ENCODE measurements at places on chromosomes 12 and 14.

- no peak for DNase-seq
Observed at GRCh38 chr14:95518045-95518751, 1.7 kb upstream of the SYNE3 start.

DNA sequence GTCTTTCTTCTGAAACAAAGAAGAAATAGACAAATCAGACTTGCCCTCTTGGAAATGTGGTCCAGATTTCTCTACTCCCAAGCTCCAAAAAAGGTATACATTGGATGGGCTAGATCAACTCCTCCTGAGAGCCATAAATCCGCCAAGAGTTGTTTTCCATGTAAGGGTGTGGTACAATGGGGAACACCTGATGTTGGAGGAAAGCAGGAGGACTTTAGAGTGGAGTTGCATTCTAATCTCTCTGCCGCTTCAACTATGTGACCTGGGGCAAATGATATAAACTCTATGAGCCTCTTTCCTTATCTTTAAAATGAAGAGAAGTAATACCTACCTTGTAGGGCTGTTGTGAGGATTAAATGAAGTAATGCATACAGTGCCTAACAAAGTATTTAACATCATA is 101.6 kb downstream of the RMST start:
- no peak for DNase-seq

- DNase-seq, result peak; percentile 73
Observed at GRCh38 chr14:50830932-50831725, at the start of gene NIN. NIN (minus strand) TSS chr14:50831162; CDS start chr14:50822056, 9,106 bp downstream.

- no peak for DNase-seq
Observed at GRCh38 chr12:116284396-116284795, 6.9 kb upstream of the MED13L start.

DNA sequence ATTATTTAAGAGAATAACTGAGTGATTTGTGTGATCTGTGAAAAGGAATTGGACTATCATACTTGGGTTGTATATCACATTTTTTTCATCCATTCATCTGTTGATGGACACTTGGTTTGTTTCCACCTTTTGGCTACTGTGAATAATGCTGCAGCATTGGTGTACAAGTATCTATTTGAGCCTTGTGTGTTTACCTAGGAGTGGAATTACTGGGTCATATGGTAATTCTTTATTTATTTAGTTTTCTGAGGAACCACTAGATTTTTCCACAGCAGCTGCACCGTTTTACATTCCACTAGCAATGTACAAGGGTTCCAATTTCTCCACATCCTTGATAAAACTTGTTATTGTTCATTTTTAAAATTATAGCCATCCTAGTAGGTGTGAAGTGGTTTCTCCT is 56.1 kb downstream of the APAF1 start:
- no peak for DNase-seq

DNA sequence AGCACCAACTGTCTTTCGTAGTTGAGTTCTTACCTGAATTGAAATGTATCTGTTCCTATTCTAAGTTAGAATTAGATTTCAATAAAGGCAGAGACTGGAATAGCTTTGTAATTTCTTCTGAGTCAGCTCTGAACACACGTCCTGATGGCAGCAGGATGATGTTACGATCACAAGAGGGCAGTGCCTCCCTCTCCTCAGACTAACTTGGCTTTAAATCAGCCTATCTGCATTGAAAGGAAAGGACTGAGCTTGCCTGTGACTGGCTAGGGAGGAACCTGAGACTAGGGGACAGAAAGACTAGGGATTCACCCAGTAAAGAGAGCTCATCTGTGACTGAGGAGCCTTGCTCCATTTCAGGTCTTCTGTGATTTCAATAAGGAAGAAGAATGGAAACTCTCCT is 323.7 kb upstream of the OR4E1 start:
- no peak for DNase-seq

DNA sequence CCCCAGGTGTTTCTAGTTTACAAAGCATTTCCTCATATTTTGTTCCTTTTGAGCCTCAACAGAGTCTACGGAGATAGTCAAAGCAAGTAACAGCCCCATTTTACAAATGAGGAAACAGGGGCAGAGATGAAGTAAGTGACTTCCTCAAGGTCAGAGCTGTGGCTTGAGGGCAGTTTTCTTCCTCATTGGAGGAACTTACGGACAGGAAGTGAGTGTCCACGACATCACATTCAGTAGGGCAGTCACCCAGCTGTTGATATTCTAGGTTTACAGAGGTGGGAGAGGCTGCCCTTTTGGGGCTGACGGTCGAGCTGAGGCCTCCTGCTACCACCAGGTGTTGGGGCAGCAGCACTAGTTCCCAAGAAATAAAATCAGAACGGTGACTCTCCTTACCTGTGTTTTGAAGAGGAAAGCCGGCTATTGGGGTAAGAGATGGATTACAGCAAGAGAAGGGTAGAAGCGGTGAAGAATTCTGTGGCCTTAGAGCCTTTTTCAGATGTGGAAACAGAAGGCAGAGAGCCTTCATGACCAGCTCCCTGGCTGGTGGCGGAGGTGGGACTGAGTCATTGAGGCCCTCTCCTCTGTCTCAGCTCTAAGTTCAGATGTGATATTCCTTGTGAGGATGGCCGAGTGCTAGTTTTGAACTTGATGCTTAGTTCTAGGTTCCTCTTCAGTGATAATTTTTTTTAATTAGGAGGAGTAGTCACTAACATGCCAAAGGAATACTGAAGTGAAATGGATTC is 41.7 kb downstream of the SUSD6 start:
- DNase-seq, result no peak

- peak; percentile 76 for DNase-seq
Observed at GRCh38 chr12:26831951-26832821, 808 bp downstream of the ITPR2 start.

DNA sequence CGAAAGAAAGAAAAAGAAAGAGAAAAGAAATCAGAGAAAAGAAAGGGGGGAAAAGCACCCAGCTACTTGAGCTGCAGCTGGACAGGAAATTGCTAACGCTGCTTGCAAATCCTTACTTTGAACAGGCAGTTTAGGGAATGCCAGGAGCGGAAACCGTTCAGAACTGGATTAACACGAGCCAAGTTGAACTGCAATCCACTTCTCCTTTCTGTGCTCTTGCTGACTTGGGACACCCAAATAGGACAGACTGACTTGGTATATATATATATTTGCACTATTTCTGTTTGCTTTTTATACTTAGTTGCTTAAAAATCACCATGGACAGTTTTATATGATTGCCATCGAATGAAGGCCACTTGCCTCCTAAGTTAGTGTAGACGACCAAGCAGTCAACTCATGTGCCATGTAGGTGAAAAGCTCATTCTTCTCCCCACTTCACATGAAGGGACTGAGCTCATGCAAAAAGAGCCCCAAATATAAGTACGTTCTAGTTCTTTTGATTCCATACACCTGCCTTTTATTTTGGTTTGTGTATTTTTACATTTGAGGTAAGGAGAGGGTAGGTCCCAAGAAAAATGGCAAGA is 5.5 kb downstream of the DUSP6 start:
- DNase-seq, result no peak

DNA sequence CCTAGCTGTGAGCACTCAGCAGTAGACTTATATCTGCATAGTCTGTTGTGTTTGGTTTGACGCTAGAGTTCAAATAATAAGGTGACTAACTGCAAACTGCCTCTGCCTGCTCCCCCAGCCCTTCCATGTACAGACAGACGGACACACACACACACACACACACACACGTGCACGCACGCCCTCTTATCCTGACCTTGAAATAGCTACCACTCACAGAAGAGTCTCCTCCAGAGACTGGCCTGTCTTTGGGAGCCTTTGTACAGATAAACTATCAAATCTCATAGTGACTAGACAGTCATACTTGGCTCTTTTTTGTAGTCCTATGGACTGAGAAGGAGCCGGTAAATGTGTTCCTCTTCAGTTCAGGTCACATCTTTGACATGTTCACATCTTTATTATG is 158.4 kb downstream of the FBXL14 start:
- no peak for DNase-seq

GRCh38 chr12:88383405-88383804 is 196.9 kb downstream of the KITLG start:
- no peak for DNase-seq

GRCh38 chr12:104712477-104712876 is 245.6 kb downstream of the SLC41A2 start:
- DNase-seq, result no peak

DNA sequence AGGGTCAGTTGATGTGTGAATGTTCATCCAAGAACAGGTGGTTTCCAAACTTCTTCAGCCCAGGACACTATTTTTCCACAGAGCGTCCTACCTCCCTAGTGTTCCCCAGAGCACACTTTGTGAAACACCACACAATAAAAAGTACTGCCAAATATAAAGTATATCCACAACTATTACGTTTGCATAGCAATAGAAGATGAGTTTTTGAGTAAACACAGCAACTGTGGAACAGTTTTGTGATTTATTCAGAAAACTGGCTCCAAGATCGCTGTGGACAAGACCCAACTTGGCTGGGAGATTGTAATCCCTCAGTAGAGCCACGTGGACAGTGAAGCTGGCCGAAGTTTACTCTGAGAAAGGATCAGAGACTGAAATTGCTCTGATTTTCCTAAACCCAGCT is 14.5 kb upstream of the MAP1LC3B2 start:
- no peak for DNase-seq

DNA sequence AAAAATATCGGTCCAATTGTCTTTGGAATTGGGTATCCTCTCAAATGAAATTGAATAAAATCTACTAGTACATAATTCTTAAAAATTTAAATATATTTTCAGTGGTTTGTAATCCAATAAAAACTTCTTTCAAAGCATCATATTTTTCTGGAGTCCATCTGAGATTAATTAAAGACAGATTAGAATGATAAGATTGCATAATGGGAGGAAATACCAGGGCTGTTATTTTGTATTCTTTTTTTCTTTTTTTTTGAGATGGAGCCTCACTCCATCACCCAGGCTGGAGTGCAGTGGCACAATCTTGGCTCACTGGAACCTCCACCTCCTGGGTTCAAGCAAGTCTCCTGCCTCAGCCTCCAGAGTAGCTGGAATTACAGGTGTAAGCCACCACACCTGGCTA is 103.8 kb downstream of the TMTC3 start:
- no peak for DNase-seq

DNA sequence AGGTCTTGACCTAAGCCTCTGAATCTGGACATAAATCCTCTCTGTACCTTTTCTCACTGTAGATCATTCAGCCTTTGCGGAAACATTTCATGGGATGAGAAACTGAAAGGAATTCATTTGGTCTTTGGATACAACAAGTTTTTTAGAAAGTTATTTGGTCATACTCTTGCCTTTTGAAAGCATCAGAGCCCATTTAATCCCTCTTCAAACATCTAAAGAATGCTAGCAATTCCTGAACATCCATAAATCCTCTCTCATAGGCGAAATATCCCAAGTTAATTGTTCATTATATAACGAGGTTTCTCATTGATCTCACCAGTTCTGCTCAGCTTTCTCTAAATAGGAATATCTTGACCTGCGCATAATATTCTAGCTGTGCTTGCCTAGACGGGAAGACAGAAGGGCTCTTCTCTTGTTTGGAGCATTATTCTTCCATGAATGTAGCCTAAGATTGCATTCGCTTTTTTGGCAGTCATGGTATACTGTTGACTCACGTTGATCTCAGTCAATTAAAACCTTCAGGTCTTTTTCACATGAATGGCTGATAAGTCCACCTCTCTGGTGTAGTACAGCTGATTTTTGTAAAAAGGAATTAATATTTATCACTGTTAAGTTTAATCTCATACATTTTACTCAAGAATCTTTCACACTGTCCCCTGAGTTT is 24.1 kb downstream of the NTN4 start:
- DNase-seq, result no peak

- no peak for DNase-seq
Observed at GRCh38 chr12:50248411-50248810, 34.9 kb downstream of the LIMA1 start.

- no peak for DNase-seq
Observed at GRCh38 chr12:124519746-124520145, 47.7 kb downstream of the NCOR2 start.

GRCh38 chr14:78605897-78606500 is 435.8 kb downstream of the NRXN3 start:
- DNase-seq, result no peak

- DNase-seq, result no peak
Observed at GRCh38 chr12:63809566-63809965, 29.9 kb downstream of the RXYLT1 start.

DNA sequence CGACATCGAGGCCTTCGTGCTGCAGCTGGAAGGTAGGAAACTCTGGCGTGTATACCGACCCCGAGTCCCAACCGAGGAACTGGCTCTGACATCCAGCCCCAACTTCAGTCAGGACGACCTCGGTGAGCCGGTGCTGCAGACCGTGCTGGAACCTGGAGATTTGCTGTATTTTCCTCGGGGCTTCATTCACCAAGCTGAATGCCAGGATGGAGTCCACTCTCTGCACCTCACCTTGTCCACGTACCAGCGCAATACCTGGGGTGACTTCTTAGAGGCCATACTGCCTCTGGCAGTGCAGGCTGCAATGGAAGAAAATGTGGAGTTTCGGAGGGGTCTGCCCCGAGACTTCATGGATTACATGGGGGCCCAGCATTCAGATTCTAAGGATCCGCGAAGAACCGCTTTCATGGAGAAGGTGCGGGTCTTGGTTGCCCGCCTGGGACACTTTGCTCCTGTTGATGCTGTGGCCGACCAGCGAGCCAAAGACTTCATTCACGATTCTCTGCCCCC is 1.4 kb downstream of the RIOX1 start:
- no peak for DNase-seq

- peak; percentile 36 for DNase-seq
Observed at GRCh38 chr12:128387811-128388422, 120.9 kb downstream of the TMEM132C start.

GRCh38 chr14:102323102-102323501 is 3.6 kb downstream of the ZNF839 start:
- DNase-seq, result no peak

DNA sequence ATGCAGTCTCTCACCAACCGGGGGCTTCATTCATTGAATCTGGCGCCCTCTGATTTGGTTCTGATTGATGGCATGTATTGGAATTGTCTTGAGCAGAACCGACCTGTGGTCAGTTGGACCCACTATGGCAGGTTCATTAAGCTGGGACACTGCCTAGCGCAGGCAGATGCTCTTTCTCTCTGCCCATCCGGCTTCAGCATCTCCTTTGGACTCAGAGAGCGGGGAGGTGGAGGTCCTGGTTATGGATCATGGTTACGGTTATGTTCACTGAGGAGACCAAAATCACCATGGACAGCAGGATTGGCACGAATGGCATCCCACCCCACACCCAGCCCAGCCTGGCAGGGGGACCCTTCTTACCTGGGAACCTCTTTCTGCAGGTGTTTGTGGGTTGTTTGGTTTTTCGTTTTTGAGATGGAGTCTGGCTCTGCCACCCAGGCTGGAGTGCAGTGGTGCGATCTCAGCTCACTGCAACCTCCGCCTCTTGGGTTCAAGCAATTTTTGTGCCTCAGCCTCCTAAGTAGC is 16.4 kb upstream of the BCL7A start:
- no peak for DNase-seq

DNA sequence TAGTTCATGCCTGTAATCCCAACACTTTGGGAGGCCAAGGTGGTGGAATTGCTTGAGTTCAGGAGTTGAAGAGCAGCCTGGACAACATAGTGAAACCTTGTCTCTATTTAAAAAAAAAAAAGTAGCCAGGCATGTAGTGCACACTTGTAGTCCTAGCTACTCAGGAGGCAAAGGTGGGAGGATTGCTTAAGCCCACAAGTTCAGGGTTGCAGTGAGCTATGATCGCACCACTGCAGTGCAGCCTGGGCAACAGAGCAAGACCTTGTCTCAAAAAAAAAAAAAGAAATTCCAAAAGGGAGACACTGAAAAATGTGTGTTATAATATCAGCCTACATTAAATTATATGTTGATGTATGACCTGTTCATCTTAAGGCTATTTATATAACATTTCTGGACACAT is 14.7 kb downstream of the TMPO start:
- no peak for DNase-seq

All from liver (tissue), 10 donors.